ENCODE measurements at places on chromosomes 3 and 15. TPM values are rescaled to one million over a fixed set of nuclear protein-coding genes. Genes with fewer than 3 reads are reported as not detected.

Gene CATSPER2
- total RNA-seq, result 2.1 TPM

Gene PIF1
- 24.7 TPM for total RNA-seq

Gene TMEM115
- total RNA-seq, result 46.7 TPM

Gene PRR20G
- not detected for total RNA-seq

Gene BTLA
- not detected for total RNA-seq

Gene SRP14
- total RNA-seq, result 163 TPM

Gene HESX1
- 0.40 TPM for total RNA-seq

Gene NEK11
- 4.1 TPM for total RNA-seq

Gene SLC28A1
- not detected for total RNA-seq

Gene GOLGA6L10
- 0.40 TPM for total RNA-seq

Gene HIGD1A
- 212 TPM for total RNA-seq

Gene TMEM89
- total RNA-seq, result not detected

Gene COL8A1
- 156 TPM for total RNA-seq

Gene CPLX3
- not detected for total RNA-seq

Gene APOD
- 6.8 TPM for total RNA-seq

Gene CFAP20DC
- total RNA-seq, result 4.3 TPM

Gene XCR1
- total RNA-seq, result not detected

Gene ZNF148
- total RNA-seq, result 41.2 TPM

Gene REC114
- total RNA-seq, result not detected

Gene GLDN
- not detected for total RNA-seq

Gene IL17RD
- total RNA-seq, result 2.5 TPM

Gene FBXW12
- total RNA-seq, result not detected

Gene SLC15A2
- total RNA-seq, result 0.36 TPM

Gene UBA7
- 20.9 TPM for total RNA-seq

Gene RASGRF1
- total RNA-seq, result not detected

Gene MCF2L2
- 0.53 TPM for total RNA-seq

Gene SCG3
- total RNA-seq, result not detected

Gene DUT
- 62.6 TPM for total RNA-seq

Gene SKOR1
- 0.07 TPM for total RNA-seq

Gene HRG
- total RNA-seq, result not detected

Gene IL17RB
- 0.22 TPM for total RNA-seq

Gene CP
- total RNA-seq, result under 0.01 TPM

Gene HTR3E
- total RNA-seq, result not detected

Gene MYO5C
- 11.7 TPM for total RNA-seq

Gene CDCP1
- total RNA-seq, result 14.1 TPM
